Ascending aorta (tissue), 2 donors: ENCODE measurements at places on chromosomes 7 and 10. TPM values are rescaled to one million over a fixed set of nuclear protein-coding genes. Genes with fewer than 3 reads are reported as not detected.
A peak's percentile ranks its signal among the peaks of the same experiment; 100 is the strongest.

NUDCD3 gene
- 39.3 TPM for total RNA-seq

STK32C gene
- 16.2 TPM for total RNA-seq

WEE2 gene
- total RNA-seq: not detected

DNA sequence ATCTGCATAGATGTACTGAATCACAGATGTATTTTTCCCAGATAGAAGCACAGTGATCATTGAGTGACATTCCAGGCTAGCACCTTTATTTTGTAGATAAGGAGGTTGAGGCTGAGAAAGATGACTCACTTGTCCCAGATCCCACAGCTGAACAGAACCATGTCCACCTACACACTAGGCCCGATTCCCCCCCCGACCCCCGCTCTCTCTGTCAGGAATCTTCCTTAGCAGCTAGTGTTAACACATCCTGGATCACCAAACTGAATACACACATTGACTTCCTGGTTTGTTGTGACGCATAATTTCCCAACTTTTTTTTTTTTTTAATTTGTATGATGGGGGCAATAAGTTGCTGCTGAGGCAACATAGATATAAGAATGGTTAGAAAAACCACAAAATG, 5.2 kb downstream of the SFMBT2 start:
- no peaks in the 10 kb centered on the region for H3K36me3 ChIP-seq
- DNase-seq: no peak
- H3K27me3 ChIP-seq: no peaks in the 10 kb centered on the region
- H3K4me1 ChIP-seq: no peaks in the 10 kb centered on the region

- peaks cover 13% of the 10 kb centered on the region for H3K36me3 ChIP-seq
- H3K27me3 ChIP-seq: no peaks in the 10 kb centered on the region
- peak overlapping the region; percentile 99 for H3K27ac ChIP-seq
- peaks cover 36% of the 10 kb centered on the region for H3K4me1 ChIP-seq
These were observed 7.1 kb downstream of the BAG3 start for GRCh38 chr10:119658274-119658673.

- no peak overlapping the region for H3K27ac ChIP-seq
- no peaks in the 10 kb centered on the region for H3K4me1 ChIP-seq
- H3K4me3 ChIP-seq: no peak overlapping the region
- H3K27me3 ChIP-seq: no peaks in the 10 kb centered on the region
These were observed 76.6 kb downstream of the CYP26A1 start for GRCh38 chr10:93150289-93150688.

- H3K27ac ChIP-seq: no peak overlapping the region
- H3K4me1 ChIP-seq: no peaks in the 10 kb centered on the region
- DNase-seq: no peak
- H3K27me3 ChIP-seq: no peaks in the 10 kb centered on the region
- H3K4me3 ChIP-seq: no peak overlapping the region
These were observed 227.7 kb downstream of the CRPPA start for GRCh38 chr7:16193631-16194030.

- no peaks in the 10 kb centered on the region for H3K4me1 ChIP-seq
- no peaks in the 10 kb centered on the region for H3K36me3 ChIP-seq
- DNase-seq: no peak
- no peaks in the 10 kb centered on the region for H3K27me3 ChIP-seq
These were observed 461.5 kb upstream of the COBL start for GRCh38 chr7:51778121-51778520.

DNA sequence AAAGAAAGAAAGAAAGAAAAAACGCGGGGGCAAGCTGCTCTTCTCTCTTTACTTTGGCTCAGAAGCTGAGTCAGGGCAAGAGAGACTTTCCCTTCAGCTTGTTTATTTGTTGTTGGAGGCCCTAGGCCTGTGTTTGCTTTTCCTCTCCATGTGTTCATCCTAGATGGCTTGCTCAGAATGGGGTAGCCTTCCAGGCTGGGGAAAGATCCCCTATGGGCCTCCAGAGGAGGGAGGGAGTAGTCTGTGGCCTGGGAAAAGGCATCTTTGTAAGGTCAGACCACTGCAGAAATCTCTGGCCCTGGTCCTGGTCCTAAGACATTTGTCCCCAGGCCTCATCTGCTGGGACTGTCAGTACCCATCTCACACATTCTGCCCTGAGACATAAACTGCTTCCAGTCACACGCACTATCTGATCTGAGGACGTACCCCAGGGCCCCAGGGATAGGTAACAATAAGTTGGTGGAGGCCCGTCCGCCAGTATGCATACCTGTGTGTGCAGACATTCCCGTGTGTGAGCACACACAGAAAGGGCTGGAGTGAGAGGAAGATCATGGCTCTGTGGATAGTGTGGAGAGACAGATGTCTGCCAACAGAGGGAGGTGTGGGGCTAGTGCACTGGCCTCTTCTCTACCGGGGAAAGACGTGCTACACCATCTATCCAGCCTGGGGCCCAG, 4.9 kb upstream of the SCD start:
- no peaks in the 10 kb centered on the region for H3K27me3 ChIP-seq
- DNase-seq: no peak
- H3K36me3 ChIP-seq: no peaks in the 10 kb centered on the region
- no peak overlapping the region for H3K4me3 ChIP-seq

- no peaks in the 10 kb centered on the region for H3K36me3 ChIP-seq
- H3K27me3 ChIP-seq: no peaks in the 10 kb centered on the region
- no peak overlapping the region for H3K4me3 ChIP-seq
- DNase-seq: no peak
- H3K27ac ChIP-seq: no peak overlapping the region
These were observed 124.6 kb upstream of the PPP1R9A start for GRCh38 chr7:94782777-94783176.

- peak overlapping the region; percentile 58 for H3K27ac ChIP-seq
- no peaks in the 10 kb centered on the region for H3K27me3 ChIP-seq
- H3K36me3 ChIP-seq: no peaks in the 10 kb centered on the region
- H3K4me1 ChIP-seq: peaks cover 12% of the 10 kb centered on the region
These were observed 55.8 kb downstream of the LRMDA start for GRCh38 chr10:75487087-75487754.

DNA sequence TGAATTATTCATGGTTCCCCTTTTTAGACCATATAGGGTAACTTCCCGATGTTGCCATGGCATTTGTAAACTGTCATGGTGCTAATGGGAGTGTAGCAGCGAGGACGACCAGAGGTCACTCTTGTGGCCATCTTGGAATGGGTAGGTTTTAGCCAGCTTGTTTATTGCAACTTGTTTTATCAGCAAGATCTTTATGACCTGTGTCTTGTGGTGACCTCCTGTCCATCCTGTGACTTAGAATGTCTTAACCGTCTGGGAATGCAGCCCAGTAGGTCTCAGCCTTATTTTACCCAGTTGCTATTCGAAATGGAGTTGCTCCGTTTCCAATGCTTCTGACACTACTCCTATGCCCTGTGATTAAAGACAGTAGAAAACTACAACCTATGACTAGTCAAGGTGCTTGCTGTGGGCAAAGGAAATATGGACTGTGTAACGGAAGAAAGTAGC, 18.8 kb upstream of the PAXIP1 start:
- H3K36me3 ChIP-seq: no peaks in the 10 kb centered on the region
- H3K27ac ChIP-seq: no peak overlapping the region
- no peaks in the 10 kb centered on the region for H3K4me1 ChIP-seq
- H3K27me3 ChIP-seq: no peaks in the 10 kb centered on the region
- no peak for DNase-seq
